Smooth muscle cell of bladder (primary cell): ENCODE measurements at places on chromosomes 12 and 14. TPM values are rescaled to one million over a fixed set of nuclear protein-coding genes. Genes with fewer than 3 reads are reported as not detected.

The RASAL1 gene
- not detected in 2 replicates for total RNA-seq

The ZNF385A gene
- total RNA-seq: 0.71 and 1.5 TPM in 2 replicates

The STON2 gene
- 0.28 and 0.46 TPM in 2 replicates for total RNA-seq

The METTL17 gene
- 24.7 and 26.5 TPM in 2 replicates for total RNA-seq

The FGD4 gene
- total RNA-seq: 6.0 and 8.8 TPM in 2 replicates

The TSPAN11 gene
- 0.18 and 1.1 TPM in 2 replicates for total RNA-seq

The TMEM253 gene
- total RNA-seq: not detected in 2 replicates

The DHRS4 gene
- total RNA-seq: 49.8 and 69.3 TPM in 2 replicates

The RFLNA gene
- total RNA-seq: 0.18 and 0.28 TPM in 2 replicates

The STAB2 gene
- total RNA-seq: not detected in 2 replicates

The AQP6 gene
- total RNA-seq: under 0.01 TPM in 1 of 2 replicates, not detected in the other

The OR6S1 gene
- total RNA-seq: not detected in 2 replicates

The INHBC gene
- not detected in 2 replicates for total RNA-seq

The POTEM gene
- total RNA-seq: not detected in 2 replicates

The UNC79 gene
- under 0.01 and 0.18 TPM in 2 replicates for total RNA-seq

The TAS2R19 gene
- 4.0 and 4.1 TPM in 2 replicates for total RNA-seq

The MIP gene
- total RNA-seq: not detected in 2 replicates

The ALG10B gene
- total RNA-seq: 1.4 and 2.4 TPM in 2 replicates

The AHNAK2 gene
- total RNA-seq: 59.3 and 96.1 TPM in 2 replicates

The SMIM41 gene
- total RNA-seq: 1.4 and 9.8 TPM in 2 replicates

The GLT8D2 gene
- 56.2 and 75.8 TPM in 2 replicates for total RNA-seq

The MDM1 gene
- 9.7 and 10.2 TPM in 2 replicates for total RNA-seq

The TROAP gene
- total RNA-seq: 1.2 and 3.7 TPM in 2 replicates

The ACYP1 gene
- 4.3 and 4.7 TPM in 2 replicates for total RNA-seq

The CLEC4A gene
- total RNA-seq: 0.28 and 0.65 TPM in 2 replicates

The STAC3 gene
- total RNA-seq: 0.14 and 0.37 TPM in 2 replicates

The A2ML1 gene
- 0.09 and 0.14 TPM in 2 replicates for total RNA-seq

The ACVRL1 gene
- total RNA-seq: 19.8 and 34.7 TPM in 2 replicates

The SLC11A2 gene
- 67.4 and 75.1 TPM in 2 replicates for total RNA-seq

The CD4 gene
- total RNA-seq: 0.28 and 0.43 TPM in 2 replicates

The MANSC4 gene
- not detected in 2 replicates for total RNA-seq

The FERMT2 gene
- total RNA-seq: 118 and 135 TPM in 2 replicates
